Activated CD8-positive, alpha-beta T cell treated with anti-CD3 and anti-CD28 coated beads for 36 hours (primary cell): ENCODE measurements at places on chromosomes 7 and 10. TPM values are rescaled to one million over a fixed set of nuclear protein-coding genes. Genes with fewer than 3 reads are reported as not detected.

Gene C10orf105
- total RNA-seq = 0.27 TPM

Gene SLF2
- total RNA-seq = 29.0 TPM

- no peaks in the 10 kb centered on the region for H3K27me3 ChIP-seq
- H3K4me1 ChIP-seq = peaks cover 64% of the 10 kb centered on the region
- DNase-seq = peak; percentile 40
- no peak overlapping the region for H3K4me3 ChIP-seq
Measured at GRCh38 chr10:11272915-11273389, 255.3 kb downstream of the CELF2 start.

Gene ZNF804B
- total RNA-seq = not detected

Gene TMEM140
- total RNA-seq = 7.6 TPM

DNA sequence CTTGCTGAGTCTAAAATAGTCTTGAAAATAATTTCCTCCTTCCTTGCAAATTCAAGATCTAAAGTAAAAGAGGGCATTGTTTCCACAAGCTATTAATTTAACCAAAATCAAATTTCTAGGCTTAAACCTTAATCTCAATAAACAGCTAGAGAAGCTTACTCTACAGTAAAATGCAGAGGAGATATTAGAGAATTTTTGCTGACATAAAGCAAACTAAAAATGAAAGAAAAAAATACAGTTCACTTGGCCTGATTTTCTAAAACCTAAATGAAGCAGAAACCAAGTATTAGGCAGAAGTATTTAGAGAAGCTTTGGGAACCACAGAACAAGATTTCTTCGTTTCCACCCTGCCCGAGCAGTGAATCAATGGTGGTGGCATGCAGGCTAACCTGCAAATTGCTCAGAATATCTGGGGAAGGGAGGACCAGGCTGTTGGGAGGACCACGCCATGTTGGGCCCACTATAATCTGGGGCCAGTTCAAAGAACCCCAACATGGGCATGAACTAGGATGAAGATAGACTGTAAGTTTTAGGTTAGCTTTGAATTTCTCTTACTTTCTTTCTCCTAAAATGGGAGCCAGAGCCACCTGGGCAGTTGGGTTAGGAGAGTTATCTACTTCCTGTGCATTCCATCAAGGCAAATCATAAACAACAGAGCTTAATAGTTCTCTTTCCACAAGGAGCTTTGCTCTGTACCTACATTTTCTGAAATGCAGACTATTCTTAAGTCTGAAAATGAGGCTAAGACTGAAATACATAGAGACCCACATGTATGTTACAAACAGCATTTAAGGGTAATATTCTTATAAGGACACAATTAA is 4.1 kb downstream of the LAMB1 start:
- no peaks in the 10 kb centered on the region for H3K36me3 ChIP-seq
- no peak for DNase-seq
- no peak overlapping the region for H3K4me3 ChIP-seq
- H3K4me1 ChIP-seq = peaks cover 14% of the 10 kb centered on the region

DNA sequence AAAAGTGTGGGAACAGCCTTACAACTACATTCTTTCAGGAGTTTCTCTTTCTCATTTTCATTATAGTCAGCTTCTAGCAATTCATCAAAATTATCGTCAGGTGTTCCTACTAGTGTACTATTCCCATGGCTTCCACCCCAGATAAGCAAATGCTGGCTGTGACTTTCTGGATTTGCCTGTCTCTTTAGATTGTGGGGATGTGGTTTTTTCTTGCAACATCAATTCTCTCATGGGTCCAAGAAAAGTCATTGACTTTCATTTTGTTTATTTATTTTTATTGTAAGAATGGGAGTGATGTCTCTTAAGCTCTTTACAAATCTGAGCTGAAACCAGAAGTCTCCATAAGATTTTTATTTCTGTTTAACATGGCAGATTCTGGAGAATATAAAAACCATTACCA is 349.7 kb upstream of the SEMA3C start:
- H3K36me3 ChIP-seq = no peaks in the 10 kb centered on the region
- DNase-seq = no peak
- no peak overlapping the region for H3K27ac ChIP-seq

DNA sequence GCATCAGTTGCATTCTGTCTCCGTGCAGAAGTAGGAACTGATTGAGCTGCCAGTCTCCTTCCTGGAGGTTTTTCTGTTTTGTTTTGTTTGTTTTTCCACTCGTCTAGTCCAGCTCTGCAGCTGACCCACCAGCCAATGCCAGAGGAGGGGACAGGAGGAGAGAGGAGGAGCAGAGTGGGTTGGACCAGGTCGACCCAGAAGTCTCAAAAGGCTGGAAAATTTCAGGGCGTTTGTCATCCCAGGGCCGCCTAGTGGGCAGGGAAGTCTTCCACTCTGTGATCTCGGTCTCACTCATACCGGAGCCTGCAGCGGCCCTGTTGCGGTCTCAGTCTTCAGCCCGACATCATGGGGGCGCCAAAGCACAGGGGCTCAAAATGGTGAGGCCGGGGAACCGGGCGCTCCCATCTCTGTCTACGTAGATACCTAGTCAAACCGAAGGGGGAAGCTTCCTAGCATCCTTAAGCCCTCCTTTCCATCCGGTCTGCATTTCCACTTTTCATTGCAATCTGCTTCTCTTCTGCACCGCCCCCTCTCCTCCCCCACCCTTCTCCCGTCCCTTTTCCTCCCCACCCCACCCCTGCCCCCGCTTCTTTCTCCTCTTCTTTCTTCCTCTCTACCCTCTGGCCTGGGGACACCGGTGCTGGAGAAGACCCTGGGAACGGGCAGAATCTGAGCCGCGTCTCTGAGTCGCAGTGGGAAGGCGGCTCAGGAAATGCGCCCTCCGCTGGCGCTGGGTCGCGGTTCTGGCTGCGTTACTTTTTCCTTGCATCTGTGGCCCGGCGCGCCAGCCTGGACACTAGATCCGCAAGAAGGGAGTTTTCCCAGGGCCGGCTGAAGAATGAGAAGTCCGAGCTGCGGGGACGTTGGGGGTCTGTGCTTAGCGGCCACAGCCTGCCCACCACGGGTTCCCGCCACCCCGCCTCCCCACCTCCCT is 16.2 kb upstream of the PAX2 start:
- peak overlapping the region; percentile 7 for H3K4me3 ChIP-seq
- no peaks in the 10 kb centered on the region for H3K36me3 ChIP-seq
- H3K27ac ChIP-seq = no peak overlapping the region
- DNase-seq = peak; percentile 68
- peaks cover 80% of the 10 kb centered on the region for H3K27me3 ChIP-seq
- H3K4me1 ChIP-seq = peaks cover 24% of the 10 kb centered on the region

DNA sequence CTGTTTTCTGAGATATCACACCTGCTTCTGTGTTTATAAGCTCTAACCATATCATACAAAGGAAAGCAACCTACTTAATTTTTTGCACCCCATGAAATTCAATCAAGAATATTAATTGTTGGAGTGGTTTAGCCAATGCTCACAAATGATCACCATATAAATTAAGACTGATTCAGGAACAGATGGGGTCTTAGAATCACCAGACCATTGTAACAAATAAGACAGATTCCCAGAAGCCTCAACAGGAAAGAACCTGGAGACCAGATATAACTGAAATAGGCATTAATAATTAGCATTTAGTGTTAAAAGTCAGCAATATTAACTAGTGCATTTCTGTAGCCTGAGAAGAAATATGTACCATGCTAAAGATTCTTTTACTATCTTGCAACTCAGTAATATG is 73.6 kb downstream of the SLC13A1 start:
- H3K4me3 ChIP-seq = no peak overlapping the region
- no peaks in the 10 kb centered on the region for H3K4me1 ChIP-seq
- no peaks in the 10 kb centered on the region for H3K36me3 ChIP-seq
- no peaks in the 10 kb centered on the region for H3K27me3 ChIP-seq
- DNase-seq = no peak

DNA sequence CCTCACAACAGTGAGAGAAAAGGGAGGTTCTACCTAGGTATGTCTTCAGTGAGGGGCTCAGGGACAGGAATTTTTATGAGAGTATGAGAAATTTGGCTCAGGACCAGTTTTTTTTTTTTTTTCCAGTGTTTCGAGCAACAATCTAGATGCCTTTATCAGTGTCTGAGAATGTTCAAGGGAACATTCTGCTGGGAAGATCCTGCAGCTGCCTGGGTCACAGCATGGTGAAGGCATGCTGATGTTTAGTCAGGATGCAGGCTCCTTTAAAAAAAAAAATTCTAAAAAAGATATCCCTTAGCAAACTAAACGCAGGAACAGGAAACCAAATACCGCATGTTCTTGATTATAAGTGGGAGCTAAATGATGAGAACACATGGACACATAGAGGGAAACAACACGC is 31.0 kb downstream of the SBDS start:
- peaks cover 2% of the 10 kb centered on the region for H3K36me3 ChIP-seq
- H3K4me3 ChIP-seq = no peak overlapping the region
- DNase-seq = no peak
- H3K27me3 ChIP-seq = no peaks in the 10 kb centered on the region
- H3K4me1 ChIP-seq = peaks cover 3% of the 10 kb centered on the region

Gene C7orf33
- total RNA-seq = not detected

GRCh38 chr10:17671307-17671706 is 27.4 kb downstream of the STAM start:
- H3K4me1 ChIP-seq = peaks cover 68% of the 10 kb centered on the region
- peaks cover 21% of the 10 kb centered on the region for H3K36me3 ChIP-seq
- H3K27ac ChIP-seq = no peak overlapping the region
- H3K4me3 ChIP-seq = no peak overlapping the region
- DNase-seq = no peak

GRCh38 chr10:118970770-118971169 is 58.7 kb upstream of the NANOS1 start:
- H3K27ac ChIP-seq = no peak overlapping the region
- H3K4me1 ChIP-seq = no peaks in the 10 kb centered on the region
- no peak for DNase-seq
- peaks cover 9% of the 10 kb centered on the region for H3K27me3 ChIP-seq
- no peaks in the 10 kb centered on the region for H3K36me3 ChIP-seq

Gene LEP
- total RNA-seq = not detected

Gene VPS41
- total RNA-seq = 47.4 TPM

Gene HMX2
- 0.90 TPM for total RNA-seq

Gene PSD
- 10.4 TPM for total RNA-seq
